ENCODE measurements at places on chromosomes 16 and 17.
A peak's percentile ranks its signal among the peaks of the same experiment; 100 is the strongest.

GRCh38 chr16:30907064-30907463 lies 10.7 kb downstream of the CTF1 start:
- no peak for DNase-seq

DNA sequence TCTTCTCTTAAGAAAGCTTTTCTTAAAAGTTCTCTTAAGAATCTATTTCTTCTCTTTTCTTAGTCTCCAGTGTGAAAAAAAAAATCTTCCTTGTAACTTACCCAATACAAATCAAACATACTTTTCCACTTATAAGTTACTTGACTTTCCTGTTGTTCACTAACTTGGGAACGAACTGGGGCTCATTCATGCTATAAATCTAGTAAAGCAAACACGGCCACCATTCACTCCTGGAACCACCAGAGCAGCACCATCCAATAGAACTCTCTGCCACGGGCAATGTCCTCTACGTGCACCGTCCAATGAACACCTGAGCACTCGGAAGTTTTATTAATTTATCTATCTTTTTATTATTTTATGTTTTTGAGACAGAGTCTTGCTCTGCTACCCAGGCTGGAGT lies 20.8 kb downstream of the SRP68 start:
- no peak for DNase-seq

DNA sequence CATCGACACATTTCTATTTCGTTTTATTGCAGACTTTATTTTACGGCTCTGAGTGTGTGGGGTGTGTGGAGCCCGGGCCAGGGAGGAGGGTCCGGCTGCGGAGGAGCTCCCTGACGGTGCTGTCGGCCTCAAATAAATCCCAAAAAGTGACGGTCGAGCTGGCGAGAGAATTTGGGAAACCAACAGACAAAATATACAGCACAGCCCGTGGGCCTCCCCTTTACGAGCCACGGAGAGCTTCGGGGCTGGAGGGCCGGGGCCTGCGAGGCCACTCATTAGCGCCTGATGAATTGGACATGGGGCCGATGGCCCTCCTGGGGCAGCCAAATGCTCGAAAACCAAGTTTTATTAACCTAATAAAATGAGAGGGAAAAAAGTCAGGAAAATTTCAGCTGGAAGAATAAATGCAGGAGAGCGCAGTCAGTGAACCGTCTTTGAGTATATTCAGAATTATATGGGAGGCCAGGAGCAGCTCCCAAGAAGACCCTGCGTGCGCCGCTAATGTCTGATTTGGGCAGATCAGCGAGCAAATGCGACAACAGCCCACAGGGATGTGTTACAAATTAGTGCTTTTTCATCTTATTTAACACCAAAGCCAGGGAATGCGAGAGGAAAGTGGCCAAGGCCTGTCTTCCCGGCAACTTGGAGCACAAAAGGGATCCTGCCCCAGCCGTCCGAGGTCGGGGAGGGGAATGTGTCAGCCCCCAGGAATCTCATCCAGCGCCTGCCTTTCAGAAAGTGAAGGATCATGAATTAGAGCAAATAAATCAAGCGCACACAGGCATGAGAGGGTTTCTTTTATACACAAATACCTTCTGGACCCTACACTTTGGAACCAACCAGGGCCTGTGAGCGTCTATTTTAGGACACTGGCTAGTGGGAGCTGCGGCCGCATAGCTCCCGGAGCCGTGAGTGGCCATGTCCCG lies 249.1 kb downstream of the C16orf95 start:
- no peak for DNase-seq

DNA sequence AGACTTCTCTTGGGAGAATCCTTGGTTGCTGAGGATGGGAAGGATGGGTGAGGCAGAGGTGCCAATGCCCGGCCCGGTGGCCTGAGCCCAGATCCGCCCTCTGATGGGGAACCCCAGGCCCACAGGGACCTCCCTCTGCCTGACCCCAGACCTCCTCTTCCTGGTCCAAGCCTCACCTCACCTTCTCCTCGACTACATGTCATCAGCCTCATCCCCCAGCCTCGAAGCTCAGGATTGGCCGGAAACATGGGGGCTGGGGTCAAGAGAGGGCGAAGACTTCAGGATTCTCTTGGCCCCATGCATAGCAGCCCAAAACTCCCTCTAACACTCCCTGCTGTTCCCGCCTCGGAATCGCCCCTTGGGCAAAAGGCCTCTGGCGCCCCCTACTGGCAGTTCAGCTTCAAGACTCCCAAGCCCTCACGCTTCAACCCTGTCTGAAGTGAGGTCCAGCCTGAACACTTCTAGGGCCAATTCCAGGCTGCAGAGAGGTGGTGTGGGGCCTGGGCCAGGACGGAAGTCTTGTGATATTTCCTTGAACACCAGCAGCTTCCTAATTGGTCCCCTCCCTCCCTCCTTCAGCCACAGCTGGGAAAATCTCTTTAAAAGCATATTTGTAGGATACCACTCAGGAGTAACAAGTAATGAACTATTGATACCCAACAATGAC lies 47.2 kb downstream of the ARHGAP27 start:
- peak; percentile 94 for DNase-seq

DNA sequence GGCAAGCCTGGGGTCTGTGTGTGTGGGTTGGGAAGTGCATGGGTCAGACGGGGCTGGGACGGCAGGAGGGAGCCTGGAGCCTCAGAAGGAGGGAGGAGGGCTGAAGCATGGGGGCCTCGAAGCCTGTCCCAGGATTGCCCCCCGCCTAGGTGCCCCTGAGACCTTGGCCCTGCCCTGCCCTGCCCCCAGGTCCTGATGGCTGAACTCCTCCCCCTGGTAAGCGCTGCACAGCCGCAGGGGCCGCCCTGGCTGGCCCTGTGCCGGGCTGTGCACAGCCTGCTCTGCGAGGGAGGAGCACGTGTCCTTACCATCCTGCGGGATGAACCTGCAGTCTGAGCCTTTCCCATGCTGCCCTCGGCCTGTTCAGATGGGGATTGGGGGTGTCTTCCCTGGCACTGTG lies 4.4 kb downstream of the TEDC2 start:
- no peak for DNase-seq

DNA sequence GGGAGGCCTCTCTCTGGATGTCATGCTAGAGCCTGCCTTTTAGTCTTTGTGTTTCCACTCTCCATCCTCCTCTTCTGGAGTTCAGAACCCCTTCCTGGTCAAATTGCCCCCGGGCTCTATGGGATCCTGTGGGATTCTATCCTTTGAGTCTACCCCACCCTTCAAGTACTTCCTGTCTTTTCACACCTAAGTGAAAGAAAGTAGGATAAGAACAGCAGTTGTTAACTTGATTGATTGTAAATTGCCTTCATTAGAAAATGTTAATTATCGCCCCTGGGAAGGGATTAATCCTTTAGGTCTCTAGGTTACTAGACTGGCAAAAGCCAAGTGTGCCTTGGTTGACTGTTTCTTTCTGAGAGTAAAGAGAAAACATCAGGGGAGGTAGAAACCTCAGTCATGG lies 30.1 kb downstream of the PRKCB start:
- no peak for DNase-seq

DNA sequence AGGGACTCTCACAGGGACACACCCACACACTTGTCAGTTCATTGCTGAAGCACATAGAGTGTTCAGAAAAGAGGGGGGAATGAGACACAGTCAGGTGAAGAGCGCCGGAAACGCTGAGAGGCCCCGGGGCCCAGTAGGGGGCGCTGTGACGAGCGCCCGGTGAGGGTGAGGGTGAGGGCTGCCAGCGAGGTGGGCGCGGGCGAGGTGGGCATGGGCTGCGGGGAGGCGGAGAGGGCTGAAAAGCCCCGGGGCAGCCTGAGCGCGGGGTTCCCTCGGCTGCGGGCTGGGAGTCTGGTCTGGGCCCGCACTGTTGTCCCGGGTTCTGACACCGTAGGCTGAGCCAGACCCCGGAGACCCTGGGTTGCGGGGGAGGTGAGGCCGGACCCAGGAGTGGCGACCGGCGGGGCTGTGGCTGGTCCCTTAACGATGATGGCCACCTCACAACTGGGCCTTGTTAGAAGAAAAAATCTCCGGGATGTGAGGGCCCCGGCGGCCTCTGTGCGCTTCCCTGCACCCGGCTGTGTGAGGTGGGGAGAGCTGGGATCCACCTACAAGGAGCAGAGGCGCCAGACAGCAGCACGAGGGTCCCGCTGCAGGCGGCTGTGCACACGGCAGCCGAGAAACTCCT lies 91.4 kb downstream of the C16orf78 start:
- peak; percentile 40 for DNase-seq

GRCh38 chr16:29025218-29025617 lies 40.4 kb downstream of the LAT start:
- no peak for DNase-seq

GRCh38 chr16:87317750-87318644 lies 805 bp upstream of the C16orf95 start:
- DNase-seq = peak; percentile 58

DNA sequence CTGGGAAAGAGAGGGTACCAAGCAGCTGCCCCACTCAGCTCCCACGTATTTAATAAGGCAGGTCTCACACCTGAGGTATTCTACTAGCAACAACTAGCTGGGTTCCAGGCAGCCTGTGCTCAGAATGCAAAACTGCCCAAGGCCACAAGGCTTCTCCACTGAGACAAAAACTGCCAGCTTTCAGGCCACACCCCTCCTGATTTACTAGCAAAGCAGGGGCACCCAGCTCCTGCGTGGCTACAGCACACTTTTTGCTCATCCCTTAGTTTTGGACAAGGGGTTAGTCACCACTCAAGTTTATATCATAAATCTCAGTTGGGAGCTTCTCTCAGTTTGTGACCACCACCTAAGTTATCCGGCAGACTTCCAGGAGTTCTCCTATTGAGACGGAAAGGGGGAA lies 494.6 kb downstream of the CDH11 start:
- peak; percentile 48 for DNase-seq

DNA sequence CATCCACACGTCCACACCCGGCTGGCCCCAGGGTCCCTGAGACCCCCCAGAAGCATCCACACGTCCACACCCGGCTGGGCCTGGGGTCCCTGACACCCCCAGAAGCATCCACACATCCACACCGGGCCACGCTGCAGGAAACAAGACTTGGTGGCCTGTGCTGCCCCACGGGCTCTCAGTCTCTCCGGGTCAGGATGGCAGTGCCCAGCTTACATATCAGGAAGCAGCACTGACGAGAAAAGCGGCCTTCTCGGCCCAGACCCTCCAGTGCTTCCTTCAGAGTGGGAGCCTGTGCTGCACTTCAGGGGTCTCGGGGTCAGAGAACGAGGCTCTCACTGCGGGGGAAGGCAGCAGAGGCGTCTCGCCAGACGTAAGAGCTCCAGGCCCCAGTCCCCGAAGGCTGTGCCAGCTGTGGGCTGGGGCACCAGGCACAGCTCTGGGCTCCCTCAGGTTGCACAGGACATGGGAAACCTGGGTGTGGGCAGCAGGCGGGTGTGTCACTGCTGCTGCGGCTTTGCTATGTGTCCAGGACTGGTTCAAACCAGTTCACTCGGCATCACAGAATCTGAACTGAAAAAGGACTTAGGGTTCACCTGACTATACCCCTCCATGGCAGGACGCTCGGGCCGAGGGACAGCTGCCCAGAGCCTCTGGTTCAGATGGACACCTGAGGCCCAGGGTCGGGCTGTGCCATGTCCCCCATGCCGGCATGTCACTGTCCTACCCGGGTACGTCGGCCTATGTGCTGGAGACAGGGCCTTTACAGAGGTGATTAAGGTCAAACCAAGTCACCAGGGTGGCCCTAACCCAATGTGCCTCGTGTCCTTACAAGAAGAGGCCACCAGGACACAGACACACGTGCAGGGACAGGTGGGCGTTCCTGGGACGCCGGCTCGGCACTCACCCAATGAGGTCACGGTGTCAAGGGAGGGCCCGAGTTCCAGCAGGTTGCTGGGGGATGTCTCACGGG lies 40.2 kb upstream of the CHMP6 start:
- DNase-seq = no peak

GRCh38 chr17:31802502-31802901 lies 56.5 kb downstream of the COPRS start:
- DNase-seq = no peak

DNA sequence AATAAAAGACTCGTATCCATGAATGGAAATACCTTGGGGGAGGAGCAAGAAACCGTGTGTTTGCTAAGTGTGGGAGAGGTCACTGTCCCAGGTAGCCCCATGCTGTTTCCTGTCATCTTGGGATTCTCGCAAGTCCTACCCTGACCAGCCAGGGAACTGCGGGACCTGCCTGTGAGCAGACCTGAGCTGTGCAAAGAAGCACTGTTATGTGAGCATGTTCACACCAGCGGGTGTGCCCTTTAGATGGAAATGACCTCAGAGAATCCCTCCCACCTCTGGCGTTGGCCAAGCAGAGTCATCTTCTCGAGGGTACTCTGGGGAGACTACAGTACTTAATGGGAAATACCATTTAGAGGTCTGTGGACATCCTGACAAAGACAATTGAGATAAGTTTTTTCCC lies 127.0 kb upstream of the MON1B start:
- DNase-seq = no peak

DNA sequence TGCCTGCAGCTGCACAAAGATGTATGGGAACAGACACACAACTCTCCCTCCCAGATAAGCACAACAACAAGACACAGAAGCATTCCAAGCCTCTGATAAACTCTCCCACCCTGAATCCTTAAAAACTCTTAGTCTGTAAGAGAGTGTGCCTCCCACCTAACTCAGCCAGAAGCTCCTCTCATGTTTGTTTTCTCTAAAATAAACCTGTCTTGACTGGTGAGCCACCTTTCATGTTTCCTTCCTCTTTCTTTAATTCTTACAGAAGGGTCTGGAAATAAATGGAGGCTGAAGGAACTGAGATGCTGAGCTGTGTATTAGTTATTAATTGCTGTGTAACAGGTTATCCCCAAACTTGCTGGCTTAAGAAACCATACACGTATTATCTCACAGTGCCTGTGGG lies 57.2 kb downstream of the MEOX1 start:
- DNase-seq = no peak

DNA sequence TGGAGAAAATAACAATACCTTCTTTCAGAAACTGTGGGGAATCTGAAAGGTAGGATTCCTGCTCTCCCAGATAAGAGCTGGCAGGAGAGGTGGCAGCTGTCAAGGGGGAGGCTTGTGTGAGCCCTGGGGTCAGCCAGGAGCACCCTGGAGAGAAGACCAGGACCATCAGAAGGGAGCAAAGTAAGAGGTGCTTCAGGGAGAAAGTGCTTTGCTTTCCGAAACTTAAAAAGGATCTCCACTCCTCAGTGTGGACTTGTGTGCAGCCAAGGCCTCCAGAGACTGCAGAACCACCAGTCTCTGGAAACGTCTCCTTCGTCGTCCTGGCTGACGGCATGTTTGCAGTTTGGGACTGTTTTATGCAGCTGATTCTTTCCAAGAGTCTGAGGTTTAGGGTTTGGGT lies 13.7 kb upstream of the SOX9 start:
- no peak for DNase-seq

DNA sequence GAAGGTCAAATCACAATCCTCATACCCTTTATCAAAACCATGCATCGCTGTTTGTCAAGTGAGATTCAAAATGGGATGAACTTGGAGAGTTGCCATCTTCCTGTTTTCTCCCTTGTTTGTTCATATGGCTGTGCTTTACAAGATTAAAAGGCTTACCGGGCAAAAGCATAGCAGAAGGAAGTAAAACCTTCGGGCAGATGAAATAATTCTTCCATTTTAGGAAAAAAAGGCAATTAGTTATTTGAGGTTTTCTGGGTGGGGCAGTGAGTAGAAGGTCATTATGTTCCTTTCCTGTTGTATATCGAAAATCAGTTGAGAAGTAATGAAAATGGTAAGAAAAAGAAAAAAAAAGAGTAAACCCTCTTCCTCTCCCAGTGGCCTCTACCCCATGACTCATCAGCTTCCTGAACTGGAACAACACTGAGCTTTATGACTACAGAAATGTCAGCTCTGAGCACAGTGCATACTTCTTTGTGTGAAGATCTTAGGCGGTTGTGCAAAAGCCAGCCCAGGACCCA lies 369.2 kb downstream of the CDH13 start:
- no peak for DNase-seq
